ENCODE measurements at places on chromosomes 1 and 21. TPM values are rescaled to one million over a fixed set of nuclear protein-coding genes. Genes with fewer than 3 reads are reported as not detected.

TRIM63 gene
- total RNA-seq, result 0.51 TPM

FAM78B gene
- total RNA-seq, result 0.51 TPM

HSPA6 gene
- total RNA-seq, result 10.2 TPM

TRIM58 gene
- total RNA-seq, result 0.33 TPM

SYDE2 gene
- total RNA-seq, result 9.9 TPM

RHEX gene
- total RNA-seq, result not detected

CC2D1B gene
- 32.4 TPM for total RNA-seq

DNAJB4 gene
- total RNA-seq, result 25.7 TPM

IGSF8 gene
- total RNA-seq, result 22.9 TPM

C1QC gene
- 714 TPM for total RNA-seq

AUNIP gene
- not detected for total RNA-seq

LRRC53 gene
- not detected for total RNA-seq
